Stimulated activated naive B cell treated with anti-CD40 and anti-IgM and Interleukin-4, amounts not matched to agents 10 μg/mL and 1 μg/mL and 100 μg/mL, for 72 hours (primary cell): ENCODE measurements at places on chromosomes 7 and 10.

DNA sequence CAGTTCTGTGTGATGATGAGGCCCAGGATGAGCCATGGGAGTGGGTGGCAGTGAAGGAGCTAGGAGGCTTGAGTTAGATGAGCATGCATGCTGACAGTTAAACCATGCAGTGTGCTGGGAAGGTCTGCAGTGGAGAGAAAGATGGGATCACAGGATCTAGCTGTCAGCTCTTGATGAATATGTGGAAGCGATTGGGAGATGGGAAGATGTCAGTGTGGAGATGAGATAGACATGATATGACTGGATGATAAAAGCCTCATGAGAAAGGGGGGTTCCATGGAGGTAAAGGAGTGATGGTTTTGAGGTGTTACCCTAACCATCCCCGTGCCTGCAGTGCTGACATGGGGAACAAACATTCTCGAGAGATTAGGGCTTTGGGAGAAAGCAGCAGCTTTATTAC, 165.0 kb upstream of the CTBP2 start:
- H3K27ac ChIP-seq, result no peak overlapping the region
- no peak overlapping the region for H3K4me3 ChIP-seq
- peaks cover 27% of the 10 kb centered on the region for H3K27me3 ChIP-seq
- peaks cover 9% of the 10 kb centered on the region for H3K36me3 ChIP-seq
- no peaks in the 10 kb centered on the region for H3K4me1 ChIP-seq

- H3K36me3 ChIP-seq, result no peaks in the 10 kb centered on the region
- no peak for DNase-seq
- no peak overlapping the region for H3K4me3 ChIP-seq
- H3K27ac ChIP-seq, result no peak overlapping the region
Observed at GRCh38 chr10:127918572-127918971, 11.7 kb downstream of the PTPRE start.

DNA sequence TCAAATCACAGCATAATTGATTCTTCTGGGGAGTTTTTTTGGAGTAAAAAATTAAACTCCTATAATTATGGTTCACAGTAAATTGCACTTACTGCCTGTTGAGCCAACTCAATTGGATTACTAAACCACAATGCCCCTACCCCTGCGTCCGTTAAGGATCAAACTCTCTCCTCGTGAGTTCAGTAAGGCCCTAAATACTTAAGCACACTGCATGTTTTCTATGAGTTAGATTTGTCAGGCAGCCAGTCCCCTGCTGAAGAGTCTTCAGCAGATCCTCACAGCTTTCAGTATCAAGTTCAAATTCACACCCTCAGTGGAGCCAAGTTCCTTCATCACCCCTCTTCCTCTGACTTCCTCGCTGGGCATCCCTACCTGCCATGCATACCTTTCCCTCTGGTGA, 275.0 kb upstream of the BMPER start:
- no peak for DNase-seq
- no peak overlapping the region for H3K27ac ChIP-seq
- H3K4me3 ChIP-seq, result no peak overlapping the region
- H3K36me3 ChIP-seq, result peaks cover 7% of the 10 kb centered on the region
- no peaks in the 10 kb centered on the region for H3K27me3 ChIP-seq

- DNase-seq, result no peak
- no peak overlapping the region for H3K27ac ChIP-seq
- no peaks in the 10 kb centered on the region for H3K36me3 ChIP-seq
- H3K4me3 ChIP-seq, result no peak overlapping the region
- H3K4me1 ChIP-seq, result no peaks in the 10 kb centered on the region
Observed at GRCh38 chr7:111755383-111755782, 193.1 kb upstream of the IMMP2L start.
